ENCODE measurements at places on chromosomes 5 and 9.
A peak's percentile ranks its signal among the peaks of the same experiment; 100 is the strongest.

GRCh38 chr5:135365281-135365680 lies 33.8 kb downstream of the MACROH2A1 start:
- no peak for DNase-seq

DNA sequence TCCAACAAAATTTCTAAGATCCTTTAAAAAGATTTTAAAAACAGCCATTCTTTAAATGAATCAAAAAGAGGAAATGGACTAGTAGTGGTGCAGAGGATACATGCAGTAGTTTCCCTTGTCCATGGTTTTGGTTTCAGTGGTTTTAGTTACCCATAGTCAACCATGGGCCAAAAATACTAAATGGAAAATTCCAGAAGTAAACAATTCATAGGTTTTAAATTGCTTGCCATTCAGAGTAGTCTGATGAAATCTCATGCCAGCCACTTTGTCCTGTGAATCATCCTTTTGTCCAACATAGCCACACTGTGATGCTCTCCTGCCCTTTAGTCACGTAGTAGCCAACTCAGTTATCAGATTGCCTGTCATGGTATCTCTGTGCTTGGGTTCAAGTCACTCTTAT lies 286.1 kb downstream of the ANXA1 start:
- DNase-seq, result peak; percentile 10

DNA sequence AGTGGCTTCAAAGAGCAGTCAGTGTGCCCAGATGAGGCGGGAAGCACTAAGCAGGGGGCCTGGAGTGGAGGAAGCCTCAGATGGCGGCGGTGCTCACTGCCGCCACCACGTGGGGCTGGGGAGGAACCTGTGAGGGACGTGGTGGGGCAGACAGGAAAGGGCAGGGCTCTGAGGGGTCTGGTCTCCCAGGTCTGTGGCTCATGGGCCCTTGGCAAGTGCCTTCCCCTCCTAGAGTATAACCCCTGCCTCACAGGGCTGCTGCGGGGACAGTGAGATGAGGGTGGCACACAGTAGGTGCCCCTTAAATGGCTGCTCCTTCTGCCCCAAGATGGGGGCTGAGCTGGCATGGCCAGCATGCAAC lies 26.6 kb downstream of the NR5A1 start:
- no peak for DNase-seq

DNA sequence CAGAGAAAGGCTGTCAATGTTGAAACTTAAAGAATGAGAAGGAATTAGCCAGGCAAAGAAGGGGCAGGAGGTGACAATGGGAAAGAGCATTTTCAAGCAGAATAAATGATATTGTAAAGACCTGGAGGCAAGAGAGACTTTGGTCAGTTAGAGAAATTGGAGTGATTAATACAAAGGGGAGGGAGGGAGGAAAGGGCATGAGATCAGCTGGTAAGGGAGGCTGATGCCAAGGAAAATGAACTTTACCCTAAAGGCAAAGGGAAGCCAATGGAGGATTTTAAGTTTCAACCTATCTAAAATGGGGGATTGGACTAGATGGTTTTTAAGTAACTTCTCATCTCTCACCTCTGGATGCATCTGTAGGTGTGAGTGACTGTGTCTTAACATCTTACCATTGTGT lies 23.3 kb downstream of the C5 start:
- no peak for DNase-seq

DNA sequence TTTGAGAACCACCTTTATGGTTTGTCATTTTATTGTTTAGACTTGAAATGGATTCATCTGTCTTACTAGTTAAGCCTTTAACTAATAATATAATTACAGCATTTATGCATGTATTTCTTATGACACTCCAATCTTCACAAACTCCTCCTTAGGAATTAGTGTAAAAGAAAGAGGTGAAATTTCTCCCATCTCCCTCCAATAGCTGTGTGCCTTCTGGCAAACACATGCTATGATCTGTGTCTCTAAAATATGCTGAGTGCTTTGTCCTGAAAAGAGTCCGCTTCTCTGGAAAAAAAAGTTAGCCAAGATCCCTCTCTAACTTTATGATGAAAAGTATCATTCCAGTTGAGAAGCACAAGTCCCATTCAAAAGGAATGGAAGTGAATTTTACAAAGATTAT lies 13.9 kb upstream of the TENT4A start:
- no peak for DNase-seq

GRCh38 chr5:134541736-134542376 lies 16.4 kb downstream of the JADE2 start:
- DNase-seq, result no peak

GRCh38 chr9:126671381-126671831 lies 57.7 kb downstream of the LMX1B start:
- no peak for DNase-seq

DNA sequence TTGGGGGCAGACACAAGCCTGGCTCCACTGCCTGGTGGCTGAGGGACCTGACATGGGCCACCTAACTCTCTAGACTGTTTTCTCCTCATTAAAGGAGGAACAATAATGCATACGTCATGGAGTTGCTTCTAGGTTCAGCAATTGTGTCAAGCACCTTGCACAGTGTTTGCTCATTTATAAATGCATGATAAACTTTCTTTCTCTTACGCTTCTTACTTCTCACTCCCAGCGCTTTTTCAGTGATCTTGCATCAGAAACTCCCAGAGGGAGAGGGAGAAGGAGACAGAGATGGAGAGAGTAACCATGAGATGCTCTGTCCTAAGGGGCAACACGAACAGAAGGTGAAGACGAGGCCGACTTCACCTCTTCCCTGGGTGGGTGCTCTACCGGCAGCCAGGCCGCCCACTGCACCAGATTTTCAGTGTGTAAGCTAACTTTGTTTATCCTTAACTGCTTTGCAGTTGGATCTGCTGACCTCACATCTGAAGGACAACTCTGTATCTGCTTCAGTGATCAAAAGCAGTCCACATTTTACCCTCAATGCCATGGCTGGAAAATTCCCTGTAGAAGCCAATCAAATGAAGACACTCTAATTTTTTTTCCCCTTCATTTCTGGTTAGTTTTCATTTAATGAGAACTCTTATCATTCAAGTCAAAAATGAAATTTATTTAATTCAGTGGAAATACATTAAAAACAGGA lies 35.3 kb downstream of the MED27 start:
- DNase-seq, result no peak

All from AG09319 (cell line).